Glutamatergic neuron (in vitro differentiated cells): ENCODE measurements at places on chromosomes 3 and 15. TPM values are rescaled to one million over a fixed set of nuclear protein-coding genes. Genes with fewer than 3 reads are reported as not detected.

- no peak for DNase-seq
These were observed 21.8 kb downstream of the TRIM42 start for GRCh38 chr3:140699516-140700231.

The CNTN3 gene
- 2.2 TPM for total RNA-seq

DNA sequence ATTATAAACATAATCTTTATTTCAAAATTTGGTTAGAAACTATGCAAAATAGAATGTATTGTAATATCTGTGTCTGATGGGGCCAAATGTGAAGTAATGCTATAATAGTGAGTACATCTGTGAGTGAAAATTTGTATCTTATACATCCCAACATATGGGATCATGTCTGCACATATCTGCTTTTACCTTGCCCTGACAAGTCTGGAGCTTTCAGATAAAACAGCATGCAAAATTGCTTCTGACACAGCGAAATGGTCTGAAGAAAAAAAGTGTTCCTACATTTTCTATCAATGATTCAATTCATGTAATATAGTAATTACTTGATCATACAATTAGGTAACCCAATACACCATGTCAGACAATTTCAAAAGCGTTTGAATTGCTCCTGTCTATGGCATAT, 58.1 kb upstream of the P3H2 start:
- no peak for DNase-seq

The ROBO1 gene
- 505 TPM for total RNA-seq

DNA sequence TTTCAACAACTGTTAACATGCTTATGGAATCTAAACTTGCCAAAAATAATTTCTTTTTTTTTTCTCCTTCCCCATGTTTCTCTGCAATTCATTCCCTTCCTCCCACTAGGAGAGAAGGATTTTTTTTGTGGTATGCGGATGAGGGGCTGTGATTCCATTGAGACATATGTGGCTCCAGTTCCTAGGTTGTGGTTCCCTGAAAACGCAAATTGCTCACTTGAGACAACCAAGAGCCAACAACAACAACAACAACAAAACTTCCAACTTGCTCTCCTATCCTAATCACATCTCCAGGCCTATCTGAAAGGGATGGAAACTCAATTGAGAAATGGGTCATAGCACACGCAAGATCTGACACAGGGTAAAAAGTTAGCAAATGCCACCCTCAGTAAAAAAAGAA, 406.5 kb upstream of the TGFBR2 start:
- DNase-seq: no peak

The ITIH1 gene
- not detected for total RNA-seq

DNA sequence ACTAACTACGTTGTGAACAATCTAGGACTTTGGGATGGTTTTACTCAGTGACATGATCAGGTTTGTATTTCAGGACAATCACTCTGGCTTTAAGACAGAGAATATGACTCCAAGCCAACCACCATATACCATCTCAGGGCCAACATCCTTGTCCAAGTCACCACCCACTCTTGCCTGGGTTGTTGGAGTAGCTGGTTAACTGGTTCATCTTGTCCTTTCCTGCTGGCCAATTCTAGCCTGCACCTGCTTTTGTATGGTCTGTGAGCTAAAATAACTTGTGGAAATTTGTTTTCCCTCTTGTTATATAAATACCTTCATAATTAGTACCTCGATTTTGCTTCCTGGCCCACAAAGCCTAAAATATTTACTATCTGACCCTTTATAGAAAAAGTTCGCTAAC, 306.8 kb upstream of the STT3B start:
- no peak for DNase-seq

The TGM4 gene
- not detected for total RNA-seq

The TRIP4 gene
- total RNA-seq: 48.7 TPM

- peak; percentile 53 for DNase-seq
These were observed 148.9 kb downstream of the DNAJB8 start for GRCh38 chr3:128317698-128318231.

DNA sequence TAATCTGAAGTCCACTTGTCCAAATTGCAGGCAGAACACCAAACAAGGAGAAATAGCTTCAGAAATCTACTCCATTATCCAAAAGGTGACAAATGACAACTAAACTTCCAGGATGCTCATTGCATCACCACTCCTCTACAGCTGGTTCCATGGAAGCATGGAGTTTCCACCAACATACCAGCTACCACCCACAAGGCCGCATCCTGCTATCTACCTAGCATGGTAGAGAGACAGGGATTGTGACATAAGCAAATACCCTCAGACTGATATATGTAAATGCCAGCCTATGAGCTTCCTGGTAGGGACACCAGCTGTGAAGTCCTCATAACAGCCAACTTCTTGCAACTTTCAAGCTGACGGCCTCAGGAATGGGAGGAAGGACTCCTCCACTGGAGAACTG, at the start of gene TRIM42:
Gene TRIM42 (plus strand): TSS at position 301 of the 400 bp plus-strand sequence. CDS start 166 bp downstream, outside the sequence.
- DNase-seq: no peak

- no peak for DNase-seq
These were observed 66.1 kb upstream of the MEX3B start for GRCh38 chr15:82111918-82112317.
